ENCODE measurements at places on chromosomes 5 and 9. TPM values are rescaled to one million over a fixed set of nuclear protein-coding genes. Genes with fewer than 3 reads are reported as not detected.

The TUSC1 gene
- total RNA-seq = 34.8 TPM

The SLC12A7 gene
- 26.1 TPM for total RNA-seq

GRCh38 chr5:10524376-10525123 lies 39.3 kb upstream of the ANKRD33B start:
- H3K27ac ChIP-seq = no peak overlapping the region
- H3K36me3 ChIP-seq = no peaks in the 10 kb centered on the region
- no peaks in the 10 kb centered on the region for H3K27me3 ChIP-seq
- no peak overlapping the region for H3K4me3 ChIP-seq
- no peaks in the 10 kb centered on the region for H3K4me1 ChIP-seq

- no peak for DNase-seq
- no peaks in the 10 kb centered on the region for H3K36me3 ChIP-seq
- H3K27ac ChIP-seq = no peak overlapping the region
Observed at GRCh38 chr5:54761213-54761701, 224.1 kb downstream of the ESM1 start.

DNA sequence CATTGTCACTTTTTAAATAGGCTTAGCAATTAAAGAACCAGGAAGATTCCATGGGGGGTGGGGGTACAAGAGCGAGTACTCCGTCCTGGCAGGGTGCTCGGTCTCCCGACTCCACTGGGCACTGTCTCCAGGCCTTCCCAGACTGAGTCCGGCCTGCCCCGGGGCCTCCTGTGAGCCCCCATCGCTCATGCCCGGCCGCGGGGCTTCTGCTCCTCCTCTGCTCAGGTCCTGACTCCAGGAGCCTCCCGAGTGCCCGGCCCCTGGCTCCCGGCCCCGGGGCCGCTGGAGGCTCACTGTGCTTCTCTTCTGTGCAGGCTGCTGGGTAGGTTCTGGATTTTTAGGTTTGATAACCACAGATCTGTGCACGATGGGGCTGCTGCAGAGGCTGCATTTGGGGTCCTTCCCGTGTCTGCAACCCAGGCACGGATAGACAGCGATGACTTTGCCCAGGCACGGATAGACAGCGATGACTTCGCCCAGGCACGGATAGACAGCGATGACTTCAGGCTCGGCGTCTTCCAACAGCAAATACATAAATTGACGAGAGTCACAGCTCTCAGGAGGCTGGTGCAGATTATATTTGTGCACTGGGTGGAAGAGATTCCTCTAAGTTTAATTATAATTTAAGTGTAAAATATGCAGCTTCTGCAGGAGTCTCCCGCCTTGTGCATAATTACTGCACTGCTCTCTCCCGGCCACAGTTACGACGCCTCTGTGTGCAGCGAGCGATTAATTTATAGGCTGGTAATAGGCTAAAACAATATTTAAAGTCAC lies 74.8 kb upstream of the RXRA start:
- H3K27me3 ChIP-seq = no peaks in the 10 kb centered on the region
- H3K4me1 ChIP-seq = no peaks in the 10 kb centered on the region
- H3K4me3 ChIP-seq = no peak overlapping the region
- no peak overlapping the region for H3K27ac ChIP-seq
- DNase-seq = no peak

DNA sequence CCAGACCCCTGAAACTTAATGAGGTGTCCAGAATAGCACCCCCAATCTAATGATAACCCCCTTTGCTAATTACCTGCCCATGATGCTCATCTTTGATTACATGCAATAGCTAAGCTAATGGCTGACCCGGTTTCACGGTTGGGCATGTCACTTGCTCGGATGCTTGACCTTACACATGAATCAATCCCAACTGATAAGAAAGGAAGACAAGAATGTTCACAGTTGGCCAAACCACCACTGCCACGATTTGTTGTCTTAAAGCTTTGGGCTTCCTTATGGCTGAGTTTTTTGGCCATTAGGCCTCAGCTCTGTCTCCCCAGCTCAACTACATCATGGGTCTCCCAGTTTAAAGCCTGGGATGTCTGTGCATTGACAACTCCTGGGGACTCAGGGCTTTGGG lies 53.1 kb upstream of the TGFBR1 start:
- no peak for DNase-seq
- no peaks in the 10 kb centered on the region for H3K36me3 ChIP-seq
- no peak overlapping the region for H3K27ac ChIP-seq
- peaks cover under 1% of the 10 kb centered on the region for H3K4me1 ChIP-seq

DNA sequence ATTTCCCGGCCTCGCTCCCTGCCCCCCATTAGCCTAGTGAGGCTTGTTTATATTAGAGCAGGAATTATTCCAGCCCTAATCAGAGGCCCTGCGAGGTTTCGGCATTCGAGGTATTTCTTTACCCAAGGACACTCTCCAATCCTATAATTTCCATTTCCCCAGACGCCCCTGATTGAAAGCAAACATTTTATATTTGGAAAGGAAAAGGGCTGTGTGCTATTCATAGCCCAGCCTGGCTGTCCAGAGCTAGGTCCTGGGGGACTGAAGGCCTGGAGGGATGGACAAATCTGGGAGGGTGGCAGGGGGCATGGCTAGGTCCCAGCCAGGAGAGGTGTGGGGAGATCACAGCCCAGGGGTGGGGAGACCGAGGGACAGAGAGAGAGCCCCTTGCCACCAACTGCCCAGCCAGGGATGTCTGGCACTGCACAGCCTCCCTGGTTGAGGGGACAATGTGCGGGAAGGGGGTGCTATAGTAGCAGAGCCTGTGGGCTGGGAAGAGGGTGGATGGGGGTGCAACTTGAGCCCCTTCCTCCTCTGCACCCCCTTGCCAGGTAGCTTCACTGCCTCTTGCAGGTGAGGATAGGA lies 125.1 kb downstream of the BARX1 start:
- no peak overlapping the region for H3K4me3 ChIP-seq
- H3K36me3 ChIP-seq = no peaks in the 10 kb centered on the region
- H3K27ac ChIP-seq = no peak overlapping the region
- no peak for DNase-seq
- H3K27me3 ChIP-seq = no peaks in the 10 kb centered on the region
- peaks cover 6% of the 10 kb centered on the region for H3K4me1 ChIP-seq

DNA sequence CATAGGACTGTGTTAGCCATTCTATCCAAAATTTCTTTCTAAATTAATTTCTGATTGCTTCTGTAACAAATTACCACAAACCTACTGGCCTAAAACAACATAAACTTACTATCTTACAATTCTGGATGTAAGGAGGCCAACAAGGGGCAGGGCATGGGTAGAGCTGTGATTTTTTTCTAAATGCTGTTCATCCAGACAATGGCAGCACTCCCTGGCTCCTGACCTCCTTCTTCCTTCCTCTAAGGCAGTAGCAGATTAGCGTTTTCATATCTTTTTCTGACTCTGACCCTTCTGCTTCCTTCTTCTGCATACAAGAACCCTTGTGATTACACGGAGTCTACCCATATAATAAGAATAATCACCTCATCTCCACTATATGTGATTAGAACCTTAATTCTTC lies 1005.8 kb downstream of the CDH12 start:
- DNase-seq = no peak
- no peaks in the 10 kb centered on the region for H3K4me1 ChIP-seq
- no peaks in the 10 kb centered on the region for H3K27me3 ChIP-seq
- no peak overlapping the region for H3K4me3 ChIP-seq

GRCh38 chr9:113594484-113595299 lies 131.2 kb downstream of the RGS3 start:
- peaks cover 22% of the 10 kb centered on the region for H3K36me3 ChIP-seq
- no peaks in the 10 kb centered on the region for H3K27me3 ChIP-seq
- peaks cover 40% of the 10 kb centered on the region for H3K4me1 ChIP-seq
- H3K27ac ChIP-seq = peak overlapping the region; percentile 71
- no peak for DNase-seq
- peak overlapping the region; percentile 21 for H3K4me3 ChIP-seq

- no peaks in the 10 kb centered on the region for H3K27me3 ChIP-seq
- H3K4me3 ChIP-seq = no peak overlapping the region
- no peaks in the 10 kb centered on the region for H3K36me3 ChIP-seq
- no peak overlapping the region for H3K27ac ChIP-seq
- no peak for DNase-seq
Observed at GRCh38 chr9:122126331-122127261, 33.0 kb downstream of the NDUFA8 start.

DNA sequence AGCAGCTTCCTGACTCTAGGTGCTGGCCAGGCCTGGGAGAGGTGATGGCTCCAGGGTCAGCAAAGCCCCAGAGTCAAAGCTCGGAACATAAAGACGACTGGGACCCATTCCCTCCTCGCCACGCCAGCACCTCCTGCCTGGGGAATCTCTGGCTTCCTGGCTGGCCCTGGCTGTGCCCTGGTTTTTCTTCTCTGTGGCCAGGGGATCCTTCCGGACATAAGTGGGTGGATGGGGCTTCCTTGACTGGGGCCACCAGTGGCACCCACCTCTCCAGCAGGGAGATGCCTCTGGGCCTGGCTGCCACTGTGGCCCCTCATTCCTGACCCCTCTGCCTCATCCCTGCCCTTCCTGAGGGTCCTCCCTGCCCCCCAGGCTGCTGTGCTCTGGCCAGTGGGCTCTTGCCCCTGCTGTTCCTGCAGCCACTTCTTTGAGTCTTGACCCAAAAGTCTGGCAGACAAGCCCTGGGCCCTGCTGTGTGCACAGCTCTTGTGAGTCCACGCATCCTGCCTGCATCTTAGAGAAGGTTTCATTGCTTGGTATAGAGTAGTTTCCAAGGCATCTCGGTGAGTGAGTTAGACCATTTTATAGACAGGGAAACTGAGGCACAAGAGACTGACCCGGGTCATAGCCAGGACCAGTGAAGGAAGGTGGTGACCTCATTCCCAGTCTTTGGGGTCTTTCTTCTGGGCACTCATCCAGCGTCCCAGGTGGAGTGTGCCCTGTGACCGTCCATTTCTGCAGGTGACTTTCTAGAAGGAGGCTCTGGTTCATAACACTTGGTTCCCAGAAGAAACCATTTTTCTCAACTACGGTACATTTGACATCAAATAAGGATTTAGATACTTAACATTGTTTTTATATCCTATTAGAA lies 17.3 kb upstream of the LPCAT1 start:
- H3K4me1 ChIP-seq = peaks cover 24% of the 10 kb centered on the region
- H3K36me3 ChIP-seq = no peaks in the 10 kb centered on the region
- no peak overlapping the region for H3K27ac ChIP-seq
- no peak for DNase-seq
